Astrocyte (in vitro differentiated cells and primary cell): ENCODE measurements at places on chromosomes 7 and 10. TPM values are rescaled to one million over a fixed set of nuclear protein-coding genes. Genes with fewer than 3 reads are reported as not detected.

- no peak for DNase-seq
Observed at GRCh38 chr10:35341521-35341920, 5.2 kb downstream of the CCNY start.

- peak; percentile 90 for DNase-seq
Observed at GRCh38 chr7:96093435-96093834, 228.5 kb downstream of the SLC25A13 start.

The RET gene
- total RNA-seq: 0.79 and 1.1 TPM in 2 replicates

DNA sequence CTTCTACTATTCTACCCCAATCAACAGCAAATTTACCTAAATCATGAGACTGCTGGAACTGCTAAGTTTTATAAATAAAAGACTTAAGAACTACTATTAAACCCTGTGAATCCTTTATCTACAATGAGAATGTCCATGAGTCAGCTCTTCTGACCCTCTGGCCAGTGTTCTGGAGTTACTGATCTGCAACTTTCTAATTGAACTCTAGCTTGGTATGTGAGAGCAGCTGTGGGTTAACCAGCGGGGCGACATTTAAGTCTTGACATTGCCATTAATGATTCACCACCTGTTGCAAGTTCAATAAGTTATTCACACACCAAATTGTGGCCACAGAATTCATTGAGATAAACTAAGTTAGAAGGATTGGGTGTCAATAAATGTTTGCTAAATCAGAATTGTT lies 359.8 kb downstream of the PCDH15 start:
- peak; percentile 1 for DNase-seq

The ZNF488 gene
- total RNA-seq: 0.94 and 1.4 TPM in 2 replicates

- DNase-seq: no peak
Observed at GRCh38 chr10:31878486-31878885, 50.1 kb downstream of the ARHGAP12 start.

GRCh38 chr7:99032928-99033327 lies 111.0 kb downstream of the SMURF1 start:
- no peak for DNase-seq

GRCh38 chr7:137694405-137694804 lies 152.4 kb downstream of the DGKI start:
- no peak for DNase-seq

The MSMB gene
- not detected in 2 replicates for total RNA-seq

DNA sequence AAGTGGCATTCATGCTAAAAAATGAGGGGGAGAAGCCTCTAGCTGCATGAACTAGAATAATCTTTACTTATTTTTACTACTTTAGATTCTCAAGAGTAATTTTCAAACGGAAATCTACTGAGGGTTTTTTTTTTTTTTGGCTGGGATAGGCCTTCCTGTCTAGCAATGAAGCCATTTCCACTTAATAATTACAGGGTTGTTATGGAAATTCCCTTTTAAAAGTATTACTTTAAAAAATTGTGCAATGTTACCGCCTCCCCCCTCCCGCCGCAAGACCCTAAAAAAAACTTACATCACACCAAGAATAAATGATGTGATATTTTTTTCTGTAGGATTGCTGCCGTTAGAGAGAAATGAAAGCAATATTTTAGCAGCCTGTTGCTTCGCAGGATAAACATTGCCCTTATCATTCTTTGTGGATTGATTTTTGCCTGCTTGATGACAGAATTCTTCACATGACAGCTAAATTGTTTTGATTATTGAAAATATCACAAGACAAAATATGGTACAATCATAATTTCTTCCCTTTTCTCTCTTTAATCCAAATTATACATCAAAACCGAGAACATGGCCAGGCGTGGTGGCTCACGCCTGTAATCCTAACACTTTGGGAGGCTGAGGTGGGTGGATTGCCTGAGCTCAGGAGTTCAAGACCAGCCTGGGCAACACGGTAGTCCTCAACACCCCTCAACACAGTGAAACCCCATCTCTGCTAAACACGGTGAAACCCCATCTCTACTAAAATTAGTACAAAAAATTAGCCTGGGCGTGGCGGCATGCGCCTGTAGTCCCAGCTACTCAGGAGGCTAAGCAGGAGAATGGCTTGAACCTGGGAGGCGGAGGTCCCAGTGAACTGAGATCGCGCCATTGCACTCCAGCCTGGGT lies 32.8 kb downstream of the ARL4A start:
- no peak for DNase-seq

The CYP3A5 gene
- 0.07 TPM in 1 of 2 replicates, not detected in the other for total RNA-seq

DNA sequence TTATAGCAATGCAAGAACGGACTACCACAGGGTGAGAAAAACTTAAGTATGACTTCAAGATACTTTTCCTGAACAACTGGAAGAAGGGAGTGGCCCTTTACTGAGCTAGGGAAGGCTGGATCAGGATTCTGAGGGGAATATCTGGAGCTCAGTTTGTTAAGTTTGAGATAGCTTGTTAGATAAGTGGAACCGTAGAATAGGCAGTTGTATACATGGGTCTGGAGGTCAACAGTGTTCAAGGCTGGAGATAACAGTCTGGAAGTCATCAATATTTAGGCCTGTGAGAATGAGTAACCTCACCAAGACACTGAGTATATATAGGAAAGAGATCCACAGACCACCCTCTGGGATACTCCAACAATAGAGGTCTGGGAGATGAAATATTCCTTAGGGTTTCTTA lies 7.2 kb downstream of the PLEKHA1 start:
- no peak for DNase-seq

DNA sequence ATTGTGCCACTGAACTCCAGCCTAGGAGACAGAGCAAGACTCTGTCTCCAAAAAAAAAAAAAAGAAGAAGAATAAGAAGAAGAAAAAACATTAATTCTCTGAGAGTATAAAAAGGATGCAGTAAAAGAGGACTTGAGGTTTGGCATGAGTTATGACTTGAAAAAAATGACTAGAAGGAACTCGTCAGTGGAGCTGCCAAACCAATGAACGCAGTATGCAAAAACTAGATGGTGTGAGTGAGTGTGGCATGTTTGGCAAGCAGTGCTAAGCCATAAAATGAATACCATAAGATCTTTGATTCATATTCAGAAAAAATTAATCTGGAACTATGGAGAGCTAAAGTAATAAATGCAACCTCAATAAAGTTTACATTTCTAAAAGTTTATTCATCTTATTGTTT lies 68.6 kb upstream of the MEOX2 start:
- DNase-seq: peak; percentile 69

GRCh38 chr10:43479275-43479674 lies 42.4 kb downstream of the ZNF487 start:
- peak; percentile 8 for DNase-seq

GRCh38 chr7:24943096-24943948 lies 36.7 kb downstream of the OSBPL3 start:
- DNase-seq: no peak

DNA sequence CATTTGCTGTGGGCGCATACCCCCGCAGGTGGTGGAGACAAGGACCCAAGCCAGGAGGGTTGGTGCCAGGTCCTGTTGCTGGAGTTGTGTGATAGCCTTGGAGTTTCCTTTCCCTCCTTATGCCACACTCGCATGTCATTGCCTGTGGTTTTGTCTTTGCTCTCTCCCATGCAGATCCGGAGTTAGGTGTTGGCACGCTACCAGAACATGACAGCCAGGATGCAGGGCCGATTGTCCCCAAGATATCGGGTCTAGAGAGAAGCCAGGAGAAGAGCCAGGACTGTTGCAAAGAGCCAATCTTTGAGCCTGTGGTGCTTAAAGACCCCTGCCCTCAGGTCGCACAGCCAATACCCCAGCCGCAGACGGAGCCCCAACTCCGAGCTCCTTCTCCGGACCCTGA lies 369.2 kb upstream of the GALNT17 start:
- DNase-seq: no peak

The TFPI2 gene
- 66.2 and 74.8 TPM in 2 replicates for total RNA-seq

GRCh38 chr7:47935336-47935735 lies 12.9 kb downstream of the PKD1L1 start:
- DNase-seq: no peak

DNA sequence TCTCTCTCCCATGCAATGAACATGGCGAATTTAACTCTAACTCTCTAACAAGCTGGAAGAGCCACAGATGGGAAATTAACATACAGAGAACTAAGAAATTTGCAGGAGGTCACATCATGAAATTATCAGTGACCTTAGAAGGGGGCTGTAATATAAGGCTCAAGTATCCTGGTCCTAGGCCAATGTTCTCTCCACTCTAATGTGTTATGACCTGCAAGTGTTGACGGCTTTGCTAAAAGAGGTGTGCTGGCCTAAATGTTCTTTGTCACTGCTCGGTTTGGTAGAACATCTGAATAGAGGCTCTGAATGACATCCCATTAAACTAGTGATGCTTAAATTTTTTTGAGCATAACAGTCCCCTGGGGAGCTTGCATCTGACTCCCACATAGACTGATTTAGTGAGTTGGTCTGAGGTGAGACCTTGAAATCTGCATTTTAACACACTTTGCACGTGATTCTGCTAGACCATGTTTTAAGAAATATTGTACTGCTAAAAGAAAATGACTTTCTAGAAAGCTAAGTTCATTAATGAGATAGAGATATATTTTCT lies 129.3 kb downstream of the GFRA1 start:
- DNase-seq: no peak
